ENCODE measurements at places on chromosomes 2 and 18.

GRCh38 chr2:173126819-173127218 lies 51.2 kb downstream of the MAP3K20 start:
- DNase-seq = no peak

- DNase-seq = no peak
These were observed 12.4 kb downstream of the SMAD2 start for GRCh38 chr18:47917923-47918610.

- DNase-seq = no peak
These were observed 74.8 kb upstream of the FRZB start for GRCh38 chr2:182941121-182941722.

- DNase-seq = no peak
These were observed 172.8 kb downstream of the NRXN1 start for GRCh38 chr2:50859110-50859509.

- no peak for DNase-seq
These were observed 21.2 kb downstream of the QPCT start for GRCh38 chr2:37365669-37366068.

GRCh38 chr2:138323382-138324067 lies 178.0 kb upstream of the SPOPL start:
- no peak for DNase-seq

- no peak for DNase-seq
These were observed 2.5 kb downstream of the TAF4B start for GRCh38 chr18:26228562-26229260.

DNA sequence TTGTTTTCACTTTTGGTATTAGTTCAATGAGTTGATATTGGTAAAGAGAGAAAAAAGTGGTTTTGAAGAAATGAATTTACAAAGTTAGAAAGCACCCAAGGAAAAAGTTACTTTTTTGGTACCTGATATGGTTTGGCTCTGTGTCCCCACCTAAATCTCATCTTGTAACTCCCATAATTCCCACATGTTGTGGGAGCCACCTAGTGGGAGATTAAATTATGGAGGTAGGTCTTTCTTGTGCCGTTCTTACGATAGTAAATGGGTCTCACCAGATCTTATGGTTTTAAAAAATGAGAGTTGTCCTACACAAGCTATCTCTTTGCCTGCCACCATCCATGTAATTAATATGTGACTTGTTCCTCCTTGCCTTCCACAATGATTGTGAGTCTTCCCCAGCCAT lies 965.6 kb upstream of the NRXN1 start:
- no peak for DNase-seq

- DNase-seq = no peak
These were observed 124.8 kb downstream of the PXDN start for GRCh38 chr2:1619556-1619955.
